Cerebellum (tissue), 4 donors: ENCODE measurements at places on chromosomes 6 and 20. TPM values are rescaled to one million over a fixed set of nuclear protein-coding genes. Genes with fewer than 3 reads are reported as not detected.

DNA sequence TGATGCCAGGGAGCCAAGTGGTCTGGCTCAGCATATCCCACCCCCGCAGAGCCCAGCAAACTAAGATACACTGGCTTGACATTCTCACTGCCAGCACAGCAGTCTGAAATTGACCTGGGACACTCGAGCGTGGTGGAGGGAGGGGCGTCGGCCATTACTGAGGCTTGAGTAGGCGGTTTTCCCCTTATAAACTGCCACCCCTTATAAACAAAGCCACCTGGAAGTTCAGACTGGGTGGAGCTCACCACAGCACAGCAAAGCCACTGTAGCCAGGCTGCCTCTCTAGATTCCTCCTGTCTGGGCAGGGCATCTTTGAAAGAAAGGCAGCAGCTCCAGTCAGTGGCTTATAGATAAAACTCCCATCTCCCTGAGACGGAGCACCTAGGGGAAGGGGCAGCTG lies 19.4 kb downstream of the TINAG start:
- DNase-seq, result no peak

DNA sequence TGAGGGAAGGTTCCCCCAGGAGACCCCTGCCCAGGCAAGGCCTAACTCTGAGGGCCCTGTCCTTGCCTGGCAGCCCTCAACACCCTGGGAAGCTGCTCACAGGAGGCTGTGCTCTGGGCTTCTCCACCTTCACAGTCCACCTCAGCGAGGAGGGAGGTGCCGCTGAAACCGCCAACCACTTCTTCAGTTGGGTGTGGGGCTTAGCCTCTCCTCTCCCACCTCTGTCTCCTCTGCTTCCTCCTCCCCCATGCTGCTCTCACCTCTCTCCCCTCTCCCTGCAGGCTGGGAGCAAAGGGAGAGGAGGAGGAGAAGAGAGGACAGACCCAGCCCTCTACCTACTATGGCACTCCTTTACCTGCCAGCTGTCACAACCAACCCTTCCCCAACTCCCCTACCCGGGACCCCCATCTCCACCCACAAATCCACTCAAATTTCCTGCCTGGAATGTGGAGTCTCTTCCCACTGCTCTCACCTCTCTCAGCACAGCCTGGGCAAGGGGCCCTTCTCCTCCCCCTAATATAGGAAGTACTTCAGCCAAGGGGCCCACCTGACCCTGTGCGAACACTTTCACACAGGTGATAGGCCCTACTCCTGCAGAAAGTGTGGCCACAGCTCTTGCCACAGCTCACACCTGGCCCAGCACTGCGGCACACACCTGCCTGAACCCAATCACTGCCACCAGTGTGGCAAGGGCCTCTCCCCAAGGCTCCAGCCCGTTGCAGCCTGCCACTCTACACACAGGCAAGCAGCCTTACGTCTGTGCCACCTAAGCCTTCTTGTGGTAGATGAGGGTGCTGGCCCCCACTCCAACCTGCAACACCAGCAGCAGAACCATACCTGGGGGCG lies 7.2 kb downstream of the RING1 start:
- no peak for DNase-seq

- no peak for DNase-seq
Measured at GRCh38 chr20:12835999-12836398, 172.8 kb upstream of the SPTLC3 start.

- DNase-seq, result peak; percentile 85
Measured at GRCh38 chr20:57381596-57382503, 9.3 kb upstream of the RBM38 start.

DNA sequence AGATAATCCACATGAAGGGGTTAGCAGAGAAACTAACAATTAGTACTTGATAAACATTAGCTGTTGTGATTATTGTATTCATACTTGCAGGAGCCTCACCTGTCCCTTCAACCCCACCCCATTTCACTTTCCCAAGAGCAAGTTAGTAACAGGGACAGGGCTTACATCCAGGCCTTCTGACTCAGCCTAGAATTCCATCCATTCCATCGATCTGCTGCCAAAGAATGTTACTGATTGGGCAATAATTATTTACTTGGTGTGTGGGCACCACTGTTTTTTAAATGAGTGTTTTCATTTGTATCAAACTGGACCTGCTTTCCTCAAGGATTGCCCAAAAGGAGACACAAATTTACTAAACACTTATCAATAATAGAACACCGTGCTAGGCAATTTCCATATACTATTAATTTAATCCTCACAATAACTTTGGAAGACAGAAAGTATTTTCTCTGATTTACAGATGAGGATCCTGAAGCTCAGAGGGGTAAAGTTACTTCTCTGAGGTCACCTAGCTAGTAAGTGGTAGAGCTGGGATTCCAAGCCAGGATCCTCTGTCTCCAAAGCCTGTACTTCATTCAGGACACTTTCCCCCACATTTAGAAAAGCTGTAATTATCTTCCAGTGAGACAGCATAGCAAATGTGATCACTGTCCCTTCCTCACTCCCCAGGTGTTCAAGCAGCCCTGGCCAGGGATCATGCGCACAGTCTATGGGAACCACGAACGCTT lies 32.8 kb downstream of the GSS start:
- DNase-seq, result no peak

DNA sequence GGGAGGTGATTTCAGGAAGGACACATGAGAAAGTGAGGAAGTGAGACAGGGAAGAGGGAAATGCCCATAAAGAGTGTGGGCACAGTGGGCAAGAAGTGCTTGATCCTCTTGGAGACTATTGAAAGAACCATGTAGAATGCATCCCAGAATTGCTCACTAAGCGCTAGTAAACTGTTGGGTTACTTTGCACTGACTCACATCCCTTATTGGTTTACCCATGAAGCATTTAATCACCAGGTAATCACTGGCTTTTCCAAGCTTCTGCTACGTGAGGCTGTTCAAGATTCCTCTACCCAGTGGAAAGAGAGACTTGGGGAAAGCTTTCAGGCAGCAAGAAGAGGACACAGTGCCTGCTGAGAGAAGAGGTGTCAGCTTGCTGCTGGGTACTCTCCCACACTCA lies 410.0 kb upstream of the JAG1 start:
- no peak for DNase-seq

GRCh38 chr20:36214684-36215256 lies 21.5 kb upstream of the AAR2 start:
- DNase-seq, result peak; percentile 42

GRCh38 chr6:4210629-4211419 lies 75.4 kb upstream of the ECI2 start:
- no peak for DNase-seq

GRCh38 chr20:62606551-62607201 lies 35.6 kb upstream of the SLCO4A1 start:
- DNase-seq, result no peak

GRCh38 chr6:52304983-52305390 lies 20.4 kb upstream of the MCM3 start:
- DNase-seq, result no peak

DNA sequence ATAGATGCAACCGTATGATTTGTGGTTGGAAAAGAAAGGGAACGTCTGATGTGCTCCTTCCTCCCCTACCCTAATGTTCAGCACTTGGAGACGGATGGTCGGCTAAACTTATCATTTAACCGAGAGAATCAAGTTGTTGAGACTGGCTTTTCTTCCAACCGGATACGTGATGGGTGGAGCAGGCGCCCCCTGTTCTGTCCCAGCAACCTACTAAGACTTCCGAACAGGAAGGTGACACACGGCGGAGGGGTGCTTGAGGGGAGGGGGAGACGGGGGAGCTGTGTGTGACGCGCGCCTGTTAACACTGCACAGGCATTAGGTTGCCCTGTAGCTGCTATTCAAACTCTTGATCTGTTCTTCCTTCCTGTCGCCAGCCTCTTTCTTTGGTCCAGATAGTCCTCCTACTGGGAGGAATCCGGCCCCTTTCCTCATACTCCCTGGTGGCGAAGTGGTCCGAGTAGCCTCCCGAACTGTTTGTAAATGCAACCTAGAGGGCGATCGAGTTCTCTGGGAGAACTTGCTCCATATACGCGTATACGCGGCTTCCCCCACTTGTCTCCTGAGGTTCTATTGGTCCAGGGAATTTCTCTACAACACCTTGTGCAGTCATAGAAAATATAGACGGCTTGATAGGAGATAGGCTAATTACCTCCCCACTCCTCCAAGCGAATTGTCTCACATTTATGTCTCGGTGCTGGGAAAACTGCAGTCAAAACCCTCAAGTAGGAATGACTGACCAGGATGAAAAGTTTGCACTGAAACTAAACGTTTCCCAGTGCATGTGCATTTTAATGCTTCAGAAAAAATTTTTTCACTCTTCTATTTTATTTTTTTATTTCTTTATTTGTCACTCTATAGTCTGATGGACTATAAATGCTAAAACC lies 126.0 kb upstream of the SLC2A12 start:
- peak; percentile 80 for DNase-seq

DNA sequence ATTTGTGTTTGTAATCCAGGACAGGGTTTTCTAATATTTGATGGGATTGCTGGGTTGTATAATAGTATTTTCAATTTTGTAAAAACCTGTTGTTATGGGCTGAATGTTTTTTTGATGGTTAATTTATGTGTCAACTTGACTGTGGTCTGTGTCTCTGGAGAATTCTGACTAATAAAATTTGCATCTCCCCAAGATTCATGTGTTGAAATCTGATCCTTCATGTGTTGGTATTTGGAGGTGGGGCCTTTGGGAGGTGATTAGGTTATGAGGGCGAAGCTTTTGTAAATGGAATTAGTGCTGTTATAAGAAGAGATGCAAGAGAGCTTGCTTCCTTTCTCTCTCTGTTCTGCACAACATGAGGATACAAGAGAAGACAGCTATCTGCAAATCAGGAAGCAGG lies 48.7 kb upstream of the SAMD5 start:
- DNase-seq, result no peak

GRCh38 chr20:51938559-51939258 lies 136.4 kb upstream of the SALL4 start:
- no peak for DNase-seq

DNA sequence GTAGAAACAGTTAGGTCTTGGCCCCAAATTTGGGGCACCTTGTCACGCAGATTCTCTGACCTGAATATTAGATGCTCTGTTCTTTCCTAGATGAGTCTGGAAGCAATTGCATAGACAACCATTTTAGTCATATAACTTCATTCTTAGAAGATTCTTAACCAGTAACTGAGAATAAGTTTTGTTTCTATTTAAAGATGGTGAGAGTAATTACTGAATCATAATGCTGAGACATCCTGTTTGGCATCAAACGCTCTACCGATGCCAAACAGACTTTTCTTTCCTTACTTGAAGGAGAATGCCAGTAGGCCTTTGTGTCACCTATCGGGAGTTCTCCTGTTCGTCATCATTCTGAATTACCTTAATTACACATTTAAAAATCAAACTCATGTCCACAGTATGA lies 131.6 kb upstream of the ID4 start:
- no peak for DNase-seq

GRCh38 chr20:43243672-43244269 lies 54.1 kb upstream of the PTPRT start:
- DNase-seq, result no peak

DNA sequence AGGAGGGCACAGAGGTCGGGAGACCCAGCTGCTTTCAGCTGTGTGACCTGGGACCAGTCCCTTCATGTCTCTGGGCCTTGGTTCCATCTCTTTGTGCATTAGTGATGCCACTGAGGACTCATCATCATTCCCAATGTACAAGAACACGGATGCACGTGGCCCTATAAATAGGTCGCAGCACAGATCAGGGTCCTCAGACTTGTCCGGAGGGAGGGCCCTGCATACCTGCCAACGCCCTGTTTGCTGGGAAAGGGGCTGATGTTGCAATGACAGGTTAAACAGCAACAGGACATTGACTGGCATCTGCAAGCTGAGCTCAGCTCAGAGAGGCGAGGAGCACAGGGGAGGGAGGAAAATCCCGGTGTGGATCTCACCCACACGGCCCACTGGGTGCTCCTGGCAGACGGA lies 21.8 kb downstream of the TGM2 start:
- DNase-seq, result no peak

- peak; percentile 33 for DNase-seq
Measured at GRCh38 chr6:89145091-89145955, 532 bp upstream of the PM20D2 start.

GRCh38 chr6:90095788-90096187 lies 200.9 kb downstream of the BACH2 start:
- DNase-seq, result no peak

GRCh38 chr6:139597771-139598755 lies 223.6 kb upstream of the CITED2 start:
- peak; percentile 24 for DNase-seq

- DNase-seq, result peak; percentile 5
Measured at GRCh38 chr6:62150048-62150663, 135.9 kb downstream of the KHDRBS2 start.

DNA sequence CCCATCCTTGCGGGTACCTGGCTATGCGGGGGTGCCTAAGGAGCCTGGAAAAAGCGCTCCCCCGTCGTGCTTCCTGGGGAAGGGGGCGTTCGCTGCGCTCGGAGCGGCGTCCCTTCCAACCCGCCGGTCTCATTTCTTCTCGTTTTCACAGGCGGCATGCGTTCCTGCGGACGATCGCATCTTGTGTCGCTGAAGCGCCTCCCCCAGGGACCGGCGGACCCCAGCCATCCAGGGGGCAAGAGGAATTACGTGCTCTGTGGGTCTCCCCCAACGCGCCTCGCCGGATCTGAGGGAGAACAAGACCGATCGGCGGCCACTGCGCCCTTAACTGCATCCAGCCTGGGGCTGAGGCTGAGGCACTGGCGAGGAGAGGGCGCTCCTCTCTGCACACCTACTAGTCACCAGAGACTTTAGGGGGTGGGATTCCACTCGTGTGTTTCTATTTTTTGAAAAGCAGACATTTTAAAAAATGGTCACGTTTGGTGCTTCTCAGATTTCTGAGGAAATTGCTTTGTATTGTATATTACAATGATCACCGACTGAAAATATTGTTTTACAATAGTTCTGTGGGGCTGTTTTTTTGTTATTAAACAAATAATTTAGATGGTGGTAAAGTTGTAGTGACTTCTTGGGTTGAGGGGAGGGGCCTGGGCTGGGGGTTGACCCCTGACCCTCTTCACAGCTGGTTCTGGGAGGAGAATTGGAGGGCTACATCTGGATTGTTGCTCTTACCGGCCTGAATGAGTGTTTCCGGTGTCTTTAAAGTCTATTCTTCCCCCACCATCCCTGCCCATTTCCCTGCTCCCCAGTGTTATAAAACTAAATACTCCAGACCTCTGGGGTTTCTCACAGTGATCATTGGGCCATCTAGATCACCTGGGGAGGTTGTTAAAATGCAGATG lies 1.1 kb downstream of the ID1 start:
- DNase-seq, result no peak

DNA sequence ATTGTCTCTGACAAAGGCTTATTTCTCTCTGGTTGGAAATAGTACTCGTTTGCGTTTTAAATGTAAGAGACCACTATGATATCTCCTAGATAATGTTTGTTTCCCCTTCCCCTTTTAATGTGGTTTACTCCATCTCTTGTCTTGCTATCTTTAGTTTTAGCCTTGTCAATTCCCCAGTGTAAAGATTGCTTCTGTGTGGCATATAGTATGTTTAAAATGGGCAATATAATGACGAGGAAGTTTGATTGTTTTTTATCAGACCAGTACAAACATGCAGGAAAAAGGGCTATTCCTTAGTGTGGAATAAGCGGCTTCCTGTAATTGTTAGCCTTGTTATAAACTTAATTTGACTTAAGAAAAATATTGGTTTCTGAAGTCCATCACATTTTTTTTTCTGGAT lies 3.1 kb downstream of the QKI start:
- DNase-seq, result no peak

CNR1 gene
- 225 TPM for total RNA-seq

DZANK1 gene
- total RNA-seq, result 3.6 TPM

RAET1E gene
- total RNA-seq, result not detected

SYCP2L gene
- 4.7 TPM for total RNA-seq

IDH3B gene
- 46.6 TPM for total RNA-seq

ZSCAN16 gene
- 12.8 TPM for total RNA-seq

CYP39A1 gene
- total RNA-seq, result 8.5 TPM

MAK gene
- 0.82 TPM for total RNA-seq

SLC22A1 gene
- total RNA-seq, result 0.91 TPM
